Peyer's patch (tissue), 4 donors: ENCODE measurements at places on chromosomes 5 and 9. TPM values are rescaled to one million over a fixed set of nuclear protein-coding genes. Genes with fewer than 3 reads are reported as not detected.

GRCh38 chr9:19424176-19424779, 15.5 kb downstream of the ACER2 start:
- no peak for DNase-seq

DNA sequence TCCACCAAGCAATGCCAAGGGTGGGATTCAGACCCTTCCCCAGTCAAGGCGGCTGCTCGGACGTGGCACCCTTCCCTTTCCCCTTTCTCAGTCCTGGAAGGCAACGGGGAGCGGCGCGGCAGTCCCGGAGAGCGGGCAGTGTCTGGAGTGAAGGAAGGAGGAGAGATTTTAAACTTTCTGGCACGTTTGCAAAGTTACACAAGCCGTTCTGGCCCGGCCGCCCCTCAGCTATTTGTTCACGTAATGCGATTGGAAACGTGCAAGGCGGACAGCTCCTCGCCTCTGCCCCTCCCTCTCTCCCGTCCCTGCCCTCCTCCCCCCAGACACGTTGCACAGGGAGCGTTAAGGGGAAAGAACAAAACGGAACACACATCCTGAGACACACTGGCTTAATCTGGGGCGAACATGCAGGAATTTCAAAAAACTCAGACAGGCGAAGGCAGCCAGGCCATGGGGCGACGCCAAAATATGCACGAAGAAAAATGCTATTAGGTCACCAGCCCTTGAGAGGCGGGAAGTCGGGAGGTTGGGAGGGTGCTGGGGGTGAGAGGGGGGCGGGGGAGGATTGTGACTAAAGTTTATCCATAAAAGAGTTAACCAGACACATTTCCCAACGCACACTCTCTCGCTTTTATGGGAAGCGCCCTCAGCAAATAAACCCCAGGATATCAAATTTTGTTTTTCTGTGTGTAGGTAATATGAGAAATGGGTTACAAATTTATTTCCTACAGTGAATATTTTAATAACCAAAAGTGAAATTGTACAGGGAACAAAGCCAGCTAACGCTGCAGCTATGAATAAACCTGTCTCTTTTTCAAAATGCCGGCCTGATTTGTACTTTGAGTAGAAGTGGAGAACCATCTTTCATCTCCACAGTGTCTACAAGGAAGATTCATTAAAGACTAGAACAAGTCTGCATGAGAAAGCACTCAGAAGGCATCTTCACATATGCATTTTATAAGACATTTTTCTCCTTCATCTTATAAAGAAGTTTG, at the start of gene LOX:
Gene LOX (minus strand): TSS at position 144 of the 995 bp plus-strand sequence. CDS start 274 bp downstream, outside the sequence.
- peak; percentile 57 for DNase-seq

GRCh38 chr5:172380987-172381643, 73.2 kb downstream of the SH3PXD2B start:
- DNase-seq: peak; percentile 28

DNA sequence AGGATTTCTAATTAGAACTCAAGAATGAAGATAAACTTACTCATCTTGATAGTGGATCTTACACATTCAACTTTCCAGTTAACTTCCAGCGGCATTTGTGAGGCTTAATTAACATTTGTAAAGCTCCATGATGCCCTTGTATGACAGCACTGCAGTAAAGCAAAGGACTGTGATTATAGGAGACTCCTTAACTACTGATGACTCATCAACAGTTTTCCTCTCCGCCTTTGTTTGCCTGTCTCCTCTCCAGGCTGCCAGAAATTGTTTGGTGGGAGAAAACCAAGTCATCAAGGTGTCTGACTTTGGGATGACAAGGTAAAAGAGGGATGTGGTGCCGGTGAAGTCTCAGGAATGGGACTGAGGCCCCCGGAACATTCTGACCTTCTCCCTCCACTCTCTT, 20.4 kb upstream of the CYFIP2 start:
- no peak for DNase-seq

GRCh38 chr5:149345892-149346222, 558 bp downstream of the GRPEL2 start:
- no peak for DNase-seq

GRCh38 chr9:134381671-134382516, 55.6 kb downstream of the RXRA start:
- DNase-seq: peak; percentile 77

GRCh38 chr5:169546346-169546745, 37.2 kb upstream of the SPDL1 start:
- DNase-seq: no peak

DNA sequence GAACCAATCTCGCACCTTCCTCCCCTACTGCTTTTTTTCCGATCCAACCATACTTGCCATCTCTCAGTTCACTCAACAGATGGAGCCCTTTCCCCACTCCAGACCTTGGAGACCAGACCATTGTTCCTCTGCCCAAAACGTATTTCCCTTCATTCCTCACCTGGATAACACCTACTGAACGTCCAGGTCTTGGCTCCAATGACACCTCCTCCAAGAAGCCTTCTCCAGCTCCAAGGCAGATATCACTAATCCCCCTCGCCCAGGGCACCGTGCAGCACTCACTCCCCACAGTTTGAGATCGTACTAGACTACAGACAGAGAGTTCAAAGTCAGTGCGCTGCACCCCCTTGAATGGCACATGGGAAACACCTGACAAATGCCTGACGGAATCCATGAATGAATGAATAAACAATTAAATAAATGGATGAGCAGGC, 47.1 kb upstream of the AKNA start:
- DNase-seq: no peak

- no peak for DNase-seq
Observed at GRCh38 chr9:88187631-88188030, 49.4 kb upstream of the SPATA31C2 start.

DNA sequence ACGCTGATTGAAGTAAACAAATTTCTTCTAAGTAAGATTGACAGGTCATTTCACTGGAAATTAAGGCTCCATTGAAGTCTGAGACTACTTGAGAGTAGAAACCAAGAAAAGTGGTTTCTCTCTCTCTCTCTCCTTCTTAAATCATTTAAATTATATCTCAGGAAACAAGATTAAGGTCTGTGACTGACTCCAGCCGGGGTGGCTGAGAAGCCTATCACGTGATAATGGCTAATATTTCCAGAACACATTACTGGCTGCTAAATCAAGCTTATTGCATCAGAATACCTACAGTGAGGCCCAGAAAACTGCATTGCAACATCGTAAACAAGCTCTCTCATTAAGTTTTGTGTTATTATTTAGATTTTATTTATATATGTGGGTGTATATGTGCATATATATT, 88.4 kb downstream of the PTCD2 start:
- no peak for DNase-seq

- no peak for DNase-seq
Observed at GRCh38 chr9:68844631-68845612, 139.9 kb downstream of the PIP5K1B start.

The SLC1A3 gene
- 0.95 TPM for total RNA-seq

The ADGRD2 gene
- total RNA-seq: not detected

The TAF11L5 gene
- not detected for total RNA-seq

The OMD gene
- not detected for total RNA-seq

The DMRT2 gene
- total RNA-seq: not detected

The THBS4 gene
- 1.0 TPM for total RNA-seq

The EPB41L4B gene
- total RNA-seq: 135 TPM

The GABRA1 gene
- not detected for total RNA-seq

The SLC6A3 gene
- 0.40 TPM for total RNA-seq
